ENCODE measurements at places on chromosomes 3 and 15. TPM values are rescaled to one million over a fixed set of nuclear protein-coding genes. Genes with fewer than 3 reads are reported as not detected.

DNA sequence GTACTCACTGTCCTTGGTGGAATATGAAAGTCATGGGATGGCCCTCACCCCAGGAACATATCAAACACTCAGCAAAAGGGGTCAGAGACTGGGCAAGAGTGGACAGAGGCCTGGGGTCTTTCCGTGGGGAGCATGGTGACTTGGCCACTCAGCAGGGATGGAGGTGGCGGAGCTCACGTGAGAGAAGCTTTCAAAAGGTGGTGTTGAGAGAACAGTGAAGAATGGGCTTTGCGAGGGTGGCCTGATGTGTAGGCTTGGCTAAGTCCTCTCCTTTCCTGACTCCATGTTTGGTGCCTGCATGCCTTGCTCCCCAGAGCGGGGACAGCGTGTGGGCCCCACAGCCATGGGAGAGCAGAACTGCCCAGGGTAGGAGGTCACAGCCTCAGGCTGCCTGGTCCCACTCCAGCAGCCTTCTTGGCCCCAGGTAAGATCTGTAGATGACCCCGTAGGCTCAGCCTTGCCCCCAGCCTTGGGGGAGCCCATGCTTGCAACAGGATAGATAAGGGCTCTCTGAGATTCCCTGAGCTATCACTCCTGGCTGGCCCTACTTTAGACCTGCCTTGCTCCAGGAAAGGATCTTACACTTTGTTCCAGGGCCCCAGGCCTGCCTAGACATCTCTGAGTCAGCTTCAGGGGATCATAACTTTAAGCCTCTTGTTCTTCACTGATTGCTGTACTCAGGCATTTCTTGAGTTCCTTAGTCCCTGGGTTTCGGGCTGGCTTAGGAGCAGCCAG is 17.0 kb downstream of the RPLP1 start:
- no peak overlapping the region for H3K27ac ChIP-seq
- H3K36me3 ChIP-seq = no peaks in the 10 kb centered on the region
- no peaks in the 10 kb centered on the region for H3K4me1 ChIP-seq
- DNase-seq = no peak

DNA sequence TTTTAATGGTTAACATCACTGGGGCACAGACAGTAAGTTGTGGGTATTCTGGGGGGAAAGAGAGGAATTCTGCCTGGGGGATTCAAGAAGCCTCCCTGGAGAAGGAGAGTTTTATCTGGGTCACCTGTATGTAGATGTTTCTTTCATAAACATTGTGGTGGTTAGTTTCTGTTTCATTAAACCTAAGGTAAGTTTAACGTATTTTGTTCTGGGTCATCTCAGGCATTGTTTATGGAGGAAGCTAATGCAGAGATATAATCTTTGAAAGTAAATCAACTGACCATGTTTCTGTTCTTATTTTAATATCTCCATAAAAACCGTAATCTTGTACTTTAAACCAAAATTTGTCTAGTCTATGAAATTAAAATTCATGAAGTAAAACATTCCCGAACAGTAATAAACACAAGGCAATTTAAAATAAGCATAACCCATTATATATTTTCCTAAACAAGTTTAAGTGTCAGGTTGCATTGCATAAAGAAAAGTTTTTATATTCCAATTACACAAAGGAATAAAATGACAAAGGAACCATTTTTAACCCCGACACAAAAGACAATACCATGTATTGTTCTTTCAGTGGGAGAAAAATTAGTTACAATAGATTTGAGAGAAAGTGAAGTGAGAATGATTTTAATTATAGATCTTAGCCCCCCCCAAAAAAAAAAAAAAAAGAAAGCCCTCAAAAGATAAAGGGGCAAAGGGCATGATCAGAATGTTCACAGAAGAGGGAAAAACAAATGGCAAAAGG is 274.6 kb upstream of the TBL1XR1 start:
- H3K27ac ChIP-seq = no peak overlapping the region
- DNase-seq = no peak
- H3K4me3 ChIP-seq = no peak overlapping the region
- H3K27me3 ChIP-seq = no peaks in the 10 kb centered on the region
- no peaks in the 10 kb centered on the region for H3K36me3 ChIP-seq

DNAH12 gene
- not detected for total RNA-seq

- H3K4me3 ChIP-seq = no peak overlapping the region
- H3K27ac ChIP-seq = no peak overlapping the region
Measured at GRCh38 chr15:36331531-36332275, 247.7 kb upstream of the CDIN1 start.

DNA sequence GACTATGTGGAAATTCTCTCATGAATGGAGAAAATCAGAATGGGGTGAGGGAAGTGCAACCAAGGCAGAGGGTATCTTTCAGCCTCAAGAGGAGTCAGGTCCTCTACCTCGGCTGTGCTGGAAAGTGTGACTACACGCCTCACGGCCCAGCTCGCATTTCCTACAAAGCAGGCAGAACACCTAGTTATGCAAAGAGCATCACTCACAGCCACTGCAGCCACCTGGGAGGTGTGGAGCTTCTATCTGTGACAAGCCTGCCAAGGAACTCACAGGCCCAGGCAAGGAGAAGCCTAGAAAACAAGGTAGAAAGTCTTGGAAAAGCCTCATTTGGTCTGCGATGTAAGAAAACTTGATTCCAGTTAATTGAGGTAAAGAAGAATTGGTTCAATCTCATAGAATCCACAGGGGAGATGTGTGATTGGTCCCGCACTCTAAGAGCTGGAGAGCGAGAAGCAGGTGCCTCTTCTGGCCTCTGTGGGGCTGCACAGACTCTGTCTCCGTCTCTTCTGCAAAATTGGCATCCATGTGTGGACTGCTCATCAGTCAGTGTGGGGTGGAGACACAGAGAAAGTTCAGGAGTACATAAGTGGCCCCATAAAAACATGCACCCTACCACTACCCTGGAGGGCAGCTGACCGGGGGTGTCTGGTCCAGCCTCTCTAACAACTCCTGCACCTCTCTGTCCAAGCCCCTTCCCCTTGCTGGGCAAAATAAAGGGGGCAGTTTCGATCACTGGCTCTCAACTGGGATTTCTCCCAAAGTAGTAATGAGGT is 76.8 kb downstream of the TAMM41 start:
- no peaks in the 10 kb centered on the region for H3K36me3 ChIP-seq
- H3K4me3 ChIP-seq = no peak overlapping the region
- no peaks in the 10 kb centered on the region for H3K4me1 ChIP-seq
- DNase-seq = no peak
- no peaks in the 10 kb centered on the region for H3K27me3 ChIP-seq

DNA sequence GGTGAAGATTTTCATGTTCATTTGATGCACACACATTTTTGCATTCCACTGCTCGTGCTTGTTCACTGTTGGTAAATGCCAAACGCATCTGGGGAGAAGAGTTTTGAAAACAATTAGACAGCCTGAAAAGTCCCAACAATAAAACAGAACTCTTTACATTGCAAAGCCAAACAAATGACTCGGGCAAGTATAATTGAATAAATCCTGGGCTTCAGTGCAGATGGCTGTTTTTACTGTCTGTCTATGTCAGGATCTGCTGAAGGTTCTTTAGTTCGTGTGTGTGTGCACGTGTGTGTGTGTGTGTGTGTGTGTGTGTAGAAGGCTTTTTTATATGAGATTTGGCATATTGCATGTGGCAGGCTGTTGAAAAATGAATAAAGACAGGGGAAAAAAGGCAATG is 277.5 kb upstream of the CDIN1 start:
- H3K4me3 ChIP-seq = no peak overlapping the region
- H3K36me3 ChIP-seq = no peaks in the 10 kb centered on the region
- no peak overlapping the region for H3K27ac ChIP-seq
- DNase-seq = no peak
- H3K4me1 ChIP-seq = no peaks in the 10 kb centered on the region

DNA sequence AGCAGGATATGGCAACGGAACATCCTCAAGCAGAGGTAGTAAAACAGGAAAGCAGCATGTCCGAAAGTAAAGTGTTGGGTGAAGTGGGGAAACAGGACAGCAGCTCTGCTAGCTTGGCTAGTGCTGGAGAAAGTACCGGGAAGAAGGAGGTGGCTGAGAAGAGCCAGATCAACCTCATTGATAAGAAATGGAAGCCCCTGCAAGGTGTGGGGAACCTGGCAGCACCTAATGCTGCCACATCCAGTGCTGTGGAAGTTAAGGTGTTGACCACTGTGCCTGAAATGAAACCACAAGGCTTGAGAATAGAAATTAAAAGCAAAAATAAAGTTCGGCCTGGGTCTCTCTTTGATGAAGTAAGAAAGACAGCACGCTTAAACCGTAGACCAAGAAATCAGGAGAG is 14.3 kb upstream of the ZBTB47 start:
- DNase-seq = no peak
- no peaks in the 10 kb centered on the region for H3K4me1 ChIP-seq
- H3K4me3 ChIP-seq = no peak overlapping the region
- H3K27ac ChIP-seq = no peak overlapping the region
- H3K27me3 ChIP-seq = no peaks in the 10 kb centered on the region
- H3K36me3 ChIP-seq = peaks cover 73% of the 10 kb centered on the region

DNA sequence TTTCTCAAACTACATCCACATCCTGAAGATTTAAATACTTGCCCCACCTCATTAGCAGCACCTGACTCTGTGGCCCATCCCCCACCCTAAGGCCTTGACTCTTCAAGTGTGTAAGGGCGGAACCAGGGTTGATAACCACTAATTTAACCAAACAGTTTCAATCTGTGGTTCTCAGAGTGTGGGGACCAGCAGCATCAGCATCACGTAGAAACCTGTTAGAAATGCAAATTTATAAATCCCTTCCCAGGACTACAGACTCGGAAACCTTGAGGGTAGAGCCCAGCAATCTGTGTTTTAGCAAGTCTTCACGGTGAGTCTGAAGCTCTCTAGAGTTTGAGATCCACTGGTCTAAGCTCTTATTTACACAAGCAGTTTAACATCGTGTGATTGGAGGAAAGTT is 12.4 kb downstream of the GNB4 start:
- no peaks in the 10 kb centered on the region for H3K36me3 ChIP-seq
- peaks cover 26% of the 10 kb centered on the region for H3K4me1 ChIP-seq
- H3K27ac ChIP-seq = no peak overlapping the region
- no peaks in the 10 kb centered on the region for H3K27me3 ChIP-seq

DNA sequence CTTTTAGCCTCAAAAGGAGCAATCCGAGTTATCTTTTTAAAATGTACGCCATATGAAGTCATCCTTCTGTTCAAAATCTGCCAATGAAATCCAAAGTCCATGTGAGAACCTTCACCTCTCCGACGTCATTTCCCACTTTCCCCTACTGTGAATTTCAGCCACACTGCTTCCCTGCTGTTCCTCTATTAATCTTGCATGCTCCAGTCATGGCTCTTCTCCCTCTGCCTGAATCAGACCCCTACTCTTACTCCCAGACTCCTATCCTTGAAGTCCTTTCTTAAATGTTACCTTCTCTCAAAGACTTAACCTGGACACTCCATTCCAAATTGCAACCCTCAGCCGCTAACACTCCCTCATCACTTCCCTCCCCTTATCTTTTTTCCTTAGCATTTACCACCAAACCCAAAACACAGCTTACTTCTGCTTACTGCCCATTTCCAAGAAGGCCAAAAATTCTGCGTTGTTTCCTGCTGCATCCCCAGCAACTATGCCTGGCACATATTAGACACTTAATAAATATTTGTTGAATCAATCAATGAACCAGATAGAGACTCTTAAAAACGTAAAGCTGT is 1.2 kb downstream of the NKIRAS1 start:
- peak overlapping the region; percentile 87 for H3K4me3 ChIP-seq
- H3K27me3 ChIP-seq = no peaks in the 10 kb centered on the region
- H3K27ac ChIP-seq = peak overlapping the region; percentile 92
- peaks cover 10% of the 10 kb centered on the region for H3K4me1 ChIP-seq

DNA sequence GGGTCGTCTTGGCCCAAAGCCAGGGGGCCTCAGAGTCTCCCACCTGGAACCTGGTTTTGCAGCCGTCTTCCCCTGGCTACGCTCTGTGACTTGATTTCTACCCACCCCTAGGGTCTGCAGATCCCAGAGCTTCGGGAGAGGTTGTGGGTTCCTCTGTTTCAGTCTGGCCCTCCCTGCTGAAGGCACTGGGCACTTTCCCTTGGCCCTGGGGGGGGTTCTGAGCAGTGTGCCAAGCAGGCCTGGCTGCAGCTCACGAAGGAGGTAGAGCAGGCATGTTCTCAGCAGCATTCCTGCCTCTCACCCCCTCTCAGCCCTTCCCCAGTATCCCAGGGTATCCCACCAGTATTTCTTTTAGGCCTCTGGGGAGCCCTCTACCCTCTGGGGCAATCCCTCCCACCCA is 99.0 kb downstream of the TMEM266 start:
- no peak for DNase-seq
- H3K36me3 ChIP-seq = no peaks in the 10 kb centered on the region
- H3K27ac ChIP-seq = no peak overlapping the region
- no peak overlapping the region for H3K4me3 ChIP-seq
- H3K27me3 ChIP-seq = no peaks in the 10 kb centered on the region

GRCh38 chr3:171039674-171040073 is 13.2 kb upstream of the SLC2A2 start:
- no peaks in the 10 kb centered on the region for H3K36me3 ChIP-seq
- no peak for DNase-seq
- H3K4me3 ChIP-seq = no peak overlapping the region
- H3K27me3 ChIP-seq = no peaks in the 10 kb centered on the region
- H3K4me1 ChIP-seq = no peaks in the 10 kb centered on the region

MED12L gene
- total RNA-seq = 1.1 TPM

DNA sequence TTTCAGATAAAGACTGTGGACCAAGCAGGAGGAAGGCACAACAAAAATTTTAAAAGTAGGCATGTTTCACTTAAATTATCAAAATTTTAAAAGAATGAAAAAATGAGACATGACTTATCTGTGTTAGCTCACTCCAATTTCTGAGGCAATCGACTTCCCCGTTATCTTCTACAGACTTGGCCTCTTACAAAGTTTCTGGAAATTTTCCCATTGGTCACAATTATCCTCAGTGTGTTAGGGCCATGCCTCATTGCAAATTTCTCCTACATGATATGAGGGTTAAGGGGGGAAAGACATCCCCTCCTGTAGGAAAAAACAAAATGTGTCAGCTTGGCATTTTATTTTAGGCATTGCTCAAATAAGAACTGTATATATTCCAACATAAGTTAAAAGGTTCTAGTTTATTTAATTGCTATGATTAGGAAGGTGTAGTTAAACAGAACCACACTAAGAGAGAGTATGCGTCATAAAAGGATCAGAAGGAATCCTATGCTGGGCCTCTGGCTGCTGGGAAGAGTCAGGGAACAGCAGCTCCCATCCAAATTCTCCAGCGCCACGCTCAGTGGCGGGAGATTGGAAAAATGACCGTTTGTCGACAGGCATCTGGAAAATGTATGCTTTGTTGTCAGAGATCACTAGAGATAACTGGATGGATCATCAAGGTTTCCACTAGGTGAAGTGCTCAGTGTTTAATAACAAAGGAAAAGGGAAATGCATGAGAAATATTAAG is 463.6 kb upstream of the NR2F2 start:
- H3K4me1 ChIP-seq = no peaks in the 10 kb centered on the region
- DNase-seq = no peak
- no peaks in the 10 kb centered on the region for H3K27me3 ChIP-seq
- no peak overlapping the region for H3K4me3 ChIP-seq
- H3K27ac ChIP-seq = no peak overlapping the region

- H3K4me3 ChIP-seq = no peak overlapping the region
- H3K4me1 ChIP-seq = no peaks in the 10 kb centered on the region
Measured at GRCh38 chr15:91282486-91282885, 182.4 kb downstream of the SV2B start.

All from A673 (cell line).